ENCODE measurements at places on chromosomes 6 and 20. TPM values are rescaled to one million over a fixed set of nuclear protein-coding genes. Genes with fewer than 3 reads are reported as not detected.

DNA sequence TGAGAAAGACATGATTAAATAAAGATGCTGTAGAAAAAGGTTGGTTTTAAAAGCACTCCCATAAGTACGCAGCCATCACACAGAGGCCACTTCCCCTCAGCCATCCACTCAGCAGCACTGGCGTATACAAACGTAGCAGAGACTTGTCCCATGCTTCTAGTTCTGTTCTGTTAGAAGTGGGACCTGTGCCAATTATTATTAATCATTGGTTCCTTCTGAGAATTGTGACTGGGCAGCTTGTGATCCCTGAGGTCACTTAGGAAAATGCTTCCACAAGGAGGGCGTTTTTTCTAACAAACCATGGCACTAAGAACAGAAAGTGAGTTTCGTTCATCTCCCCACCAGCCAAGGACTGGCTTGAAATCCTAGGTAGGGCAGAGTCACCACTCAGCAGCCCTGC, 53.9 kb downstream of the FAM120B start:
- no peak for DNase-seq
- H3K4me1 ChIP-seq = no peaks in the 10 kb centered on the region
- no peak overlapping the region for H3K27ac ChIP-seq
- peaks cover 6% of the 10 kb centered on the region for H3K36me3 ChIP-seq
- no peaks in the 10 kb centered on the region for H3K27me3 ChIP-seq

DNA sequence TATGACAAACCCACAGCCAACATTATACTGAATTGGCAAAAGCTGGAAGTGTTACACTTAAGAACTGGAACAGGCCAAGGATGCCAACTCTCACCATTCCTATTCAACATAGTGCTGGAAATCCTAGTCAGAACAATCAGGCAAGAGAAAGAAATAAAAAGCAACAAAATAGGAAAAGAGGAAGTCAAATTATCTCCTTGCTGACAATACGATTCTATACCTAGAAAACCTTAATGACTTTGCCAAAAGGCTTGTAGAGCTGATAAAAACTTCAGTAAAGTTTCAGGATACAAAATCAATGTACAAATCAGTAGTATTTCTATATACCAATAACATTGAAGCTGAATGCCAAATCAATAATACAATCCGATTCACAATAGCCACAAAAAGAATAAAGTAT, 32.4 kb downstream of the OR5V1 start:
- no peak overlapping the region for H3K4me3 ChIP-seq
- no peak for DNase-seq
- peaks cover 8% of the 10 kb centered on the region for H3K4me1 ChIP-seq

GRCh38 chr6:56637640-56638039, 5.0 kb downstream of the DST start:
- no peaks in the 10 kb centered on the region for H3K36me3 ChIP-seq
- no peaks in the 10 kb centered on the region for H3K27me3 ChIP-seq
- no peak overlapping the region for H3K4me3 ChIP-seq
- H3K27ac ChIP-seq = no peak overlapping the region
- no peaks in the 10 kb centered on the region for H3K4me1 ChIP-seq

Gene ABHD16B
- total RNA-seq = not detected
